A549 treated with DMSO at 1 μM for 4 hours (cell line): ENCODE measurements at places on chromosomes 12 and 14. TPM values are rescaled to one million over a fixed set of nuclear protein-coding genes. Genes with fewer than 3 reads are reported as not detected.

EML1 gene
- total RNA-seq = 39.1 to 50.1 TPM (median 43.4 TPM) in 5 replicates

CD27 gene
- not detected in 5 replicates for total RNA-seq

A2ML1 gene
- not detected in 5 replicates for total RNA-seq

CLEC4A gene
- 0.12 to 0.37 TPM (median 0.19 TPM) in 3 of 5 replicates, not detected in the others for total RNA-seq

C12orf56 gene
- total RNA-seq = 0.10 to 0.13 TPM in 2 of 5 replicates, not detected in the others

SRSF9 gene
- 174 to 227 TPM (median 219 TPM) in 5 replicates for total RNA-seq

CLEC2D gene
- 0.37 to 0.81 TPM (median 0.63 TPM) in 5 replicates for total RNA-seq

RNF212B gene
- not detected in 5 replicates for total RNA-seq
